ENCODE measurements at places on chromosomes 1 and 21.

GRCh38 chr21:35885942-35886541 lies 174.3 kb downstream of the SETD4 start:
- no peak for DNase-seq

GRCh38 chr21:14712121-14712715 lies 166.1 kb upstream of the SAMSN1 start:
- no peak for DNase-seq

DNA sequence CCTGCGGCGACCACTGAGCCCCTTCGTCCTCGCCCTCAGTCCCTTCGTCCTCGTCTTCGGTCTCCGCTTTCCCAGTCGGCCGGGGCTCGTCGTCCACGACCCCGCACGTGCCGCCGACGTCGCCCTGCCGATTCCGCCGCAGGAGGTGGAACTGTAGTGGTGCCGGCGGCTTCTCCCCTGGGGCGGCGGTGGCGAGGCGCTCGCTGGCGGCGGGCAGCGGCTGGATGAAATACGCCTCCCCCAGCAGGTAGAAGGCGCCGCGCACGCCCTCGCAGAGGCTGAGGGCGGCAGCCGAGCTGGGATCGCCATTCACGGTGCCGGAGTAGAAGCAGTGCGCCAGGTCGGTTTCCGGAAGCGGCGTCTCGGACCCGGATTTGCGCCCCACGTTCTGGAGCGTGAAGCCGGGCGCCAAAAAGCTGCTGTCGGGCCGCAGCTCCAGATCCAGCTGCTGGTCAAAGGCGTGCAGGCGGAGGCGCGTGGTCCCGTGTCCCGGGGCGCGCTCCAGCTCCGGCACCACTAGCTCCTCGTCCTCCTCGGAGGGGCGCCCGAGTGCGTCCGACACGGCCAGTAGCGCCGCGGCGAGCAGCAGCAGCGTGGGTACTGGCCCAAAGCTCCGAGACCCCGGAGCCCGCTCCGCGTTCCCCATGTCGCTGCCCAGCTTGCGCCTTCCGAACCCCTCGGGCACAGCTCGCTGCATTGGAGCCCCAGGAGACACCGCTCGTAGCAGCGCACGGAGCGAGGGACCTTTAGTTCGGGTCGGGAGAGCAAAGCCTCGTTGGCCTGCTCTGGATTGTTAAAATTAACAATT lies 747 bp downstream of the ADAMTS1 start:
- DNase-seq: no peak

GRCh38 chr1:224137518-224137917 lies 23.6 kb downstream of the FBXO28 start:
- no peak for DNase-seq

- no peak for DNase-seq
These were observed 87.5 kb upstream of the KCTD3 start for GRCh38 chr1:215479567-215479966.

- DNase-seq: no peak
These were observed 347.9 kb downstream of the ZP4 start for GRCh38 chr1:237542525-237543418.

- DNase-seq: no peak
These were observed 3.4 kb downstream of the PIGV start for GRCh38 chr1:26791148-26791547.

- DNase-seq: no peak
These were observed 247.7 kb upstream of the PTBP2 start for GRCh38 chr1:96473791-96474434.

GRCh38 chr1:181178241-181178879 lies 89.9 kb downstream of the IER5 start:
- no peak for DNase-seq

DNA sequence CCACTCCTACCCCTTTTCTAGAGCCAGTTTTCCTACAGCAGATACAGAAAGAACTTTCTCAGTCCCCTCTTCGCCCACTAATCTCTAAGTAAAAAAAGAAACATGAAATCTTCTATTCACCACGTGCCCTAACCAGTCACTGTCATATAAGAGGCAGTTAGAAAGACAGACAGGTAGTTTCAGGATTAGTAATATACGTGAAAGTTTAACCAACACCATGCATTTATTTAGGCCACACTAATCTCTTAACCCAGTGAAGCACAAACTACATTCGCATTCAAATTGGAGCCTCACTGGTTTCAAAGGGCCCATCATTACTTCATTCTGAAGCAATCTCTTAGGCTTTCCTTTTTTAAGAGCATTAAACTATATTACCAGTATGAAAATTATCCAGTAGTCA lies 10.1 kb downstream of the GPATCH2 start:
- DNase-seq: no peak

GRCh38 chr1:110005971-110006370 lies 21.4 kb downstream of the AHCYL1 start:
- no peak for DNase-seq

DNA sequence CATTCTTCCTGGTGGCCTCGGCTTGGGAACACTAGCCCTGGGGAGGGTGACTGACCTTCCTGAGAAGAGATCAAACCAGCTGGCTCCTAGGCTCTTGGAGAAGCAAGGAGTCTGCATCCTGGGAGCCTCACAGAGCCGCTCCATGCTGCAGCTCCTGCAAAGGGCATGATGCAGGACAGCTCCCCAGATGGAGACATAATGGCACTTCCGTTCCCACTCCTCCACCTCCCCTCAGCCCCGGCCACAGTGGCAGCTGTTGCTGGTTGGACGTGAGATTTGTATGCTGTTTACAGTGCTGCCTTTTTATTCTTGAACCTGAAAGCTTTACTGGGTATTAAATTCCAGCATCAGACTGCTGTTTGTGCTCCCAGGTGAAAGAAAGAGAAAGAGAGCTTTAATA lies 83.7 kb upstream of the CTTNBP2NL start:
- DNase-seq: no peak

DNA sequence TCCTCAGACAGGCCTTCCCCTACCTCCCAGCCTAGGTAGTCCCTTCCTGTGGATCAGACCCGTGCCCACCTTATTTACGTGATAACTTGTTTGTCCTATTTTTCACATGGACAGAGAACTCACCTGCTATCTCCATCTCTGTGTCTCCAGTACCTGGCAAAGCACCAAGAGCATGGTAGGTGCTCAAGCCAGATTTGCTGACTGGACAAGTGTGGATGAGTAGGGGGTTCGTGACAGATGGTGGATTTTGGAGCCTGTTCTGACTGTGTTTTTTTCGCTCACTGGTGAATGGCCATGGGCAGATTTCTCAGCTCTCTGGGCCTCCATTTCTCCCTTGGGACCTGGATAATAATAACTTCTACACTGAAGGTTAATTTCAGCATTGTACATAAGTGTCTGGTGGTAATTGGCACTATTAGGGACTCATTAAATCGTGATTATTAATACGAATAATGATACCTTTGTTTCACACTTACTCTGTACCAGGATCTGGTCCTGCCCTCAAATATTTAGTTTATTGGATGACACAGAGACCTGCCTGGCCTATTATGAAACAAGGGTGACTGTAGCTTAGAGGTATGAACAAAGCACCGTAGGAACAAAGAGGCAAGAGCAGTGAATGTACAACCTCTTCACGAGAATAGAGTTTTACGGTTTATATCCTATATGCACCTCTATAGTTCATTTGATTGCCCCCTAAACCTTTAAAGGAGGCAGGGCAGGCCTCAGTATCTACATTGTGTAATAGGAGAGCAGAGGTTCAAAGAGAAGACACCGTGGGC lies 24.5 kb upstream of the SLC26A9 start:
- no peak for DNase-seq
